ENCODE measurements at places on chromosomes 16 and 17.

DNA sequence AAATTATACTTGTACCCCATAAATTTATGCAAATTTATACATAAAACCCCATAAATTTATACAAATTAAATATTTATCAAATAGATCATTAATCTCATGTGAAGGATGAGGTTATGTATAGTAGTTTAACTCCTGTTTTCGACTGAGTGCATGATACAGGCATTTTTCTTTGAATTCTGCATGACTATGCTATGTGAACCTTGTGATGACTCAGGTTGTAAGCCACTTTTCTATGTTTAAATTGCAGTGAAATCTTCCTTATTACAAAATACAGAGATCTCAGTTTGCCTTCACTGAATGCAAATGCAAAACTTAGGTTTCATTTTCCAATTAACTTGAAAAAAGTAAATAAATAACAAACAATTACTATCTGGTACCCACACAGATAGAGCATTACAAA is 843.7 kb downstream of the CDH11 start:
- DNase-seq = no peak

- DNase-seq = no peak
Measured at GRCh38 chr16:54718376-54718775, 212.3 kb upstream of the IRX5 start.

GRCh38 chr16:75025761-75026160 is 26.9 kb downstream of the ZNRF1 start:
- DNase-seq = no peak

- DNase-seq = no peak
Measured at GRCh38 chr17:73197161-73197560, 4.3 kb downstream of the COG1 start.

GRCh38 chr17:17186051-17186450 is 20.1 kb downstream of the PLD6 start:
- DNase-seq = no peak

GRCh38 chr16:19389246-19389645 is 28.4 kb upstream of the TMC5 start:
- no peak for DNase-seq

DNA sequence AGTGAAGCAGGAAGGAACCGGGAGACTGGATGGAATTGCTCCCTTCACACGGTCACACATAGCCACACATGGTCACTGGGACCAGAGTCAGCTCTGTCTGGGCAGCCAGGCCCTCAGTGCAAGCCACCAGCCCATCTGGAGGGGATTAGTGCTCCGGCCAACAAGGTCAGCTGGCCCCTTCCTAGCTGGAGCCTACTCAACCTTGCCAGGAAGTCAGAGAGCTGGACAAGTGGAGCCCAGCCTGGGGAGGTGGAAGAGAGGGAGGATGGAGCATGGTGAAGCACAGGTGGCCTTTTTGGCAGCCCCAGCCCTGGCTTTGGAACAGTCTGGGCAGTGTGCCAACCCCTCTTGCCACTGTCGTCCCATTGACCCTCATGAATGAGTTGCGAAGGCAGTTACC is 3.7 kb upstream of the CACNA1G start:
- no peak for DNase-seq

DNA sequence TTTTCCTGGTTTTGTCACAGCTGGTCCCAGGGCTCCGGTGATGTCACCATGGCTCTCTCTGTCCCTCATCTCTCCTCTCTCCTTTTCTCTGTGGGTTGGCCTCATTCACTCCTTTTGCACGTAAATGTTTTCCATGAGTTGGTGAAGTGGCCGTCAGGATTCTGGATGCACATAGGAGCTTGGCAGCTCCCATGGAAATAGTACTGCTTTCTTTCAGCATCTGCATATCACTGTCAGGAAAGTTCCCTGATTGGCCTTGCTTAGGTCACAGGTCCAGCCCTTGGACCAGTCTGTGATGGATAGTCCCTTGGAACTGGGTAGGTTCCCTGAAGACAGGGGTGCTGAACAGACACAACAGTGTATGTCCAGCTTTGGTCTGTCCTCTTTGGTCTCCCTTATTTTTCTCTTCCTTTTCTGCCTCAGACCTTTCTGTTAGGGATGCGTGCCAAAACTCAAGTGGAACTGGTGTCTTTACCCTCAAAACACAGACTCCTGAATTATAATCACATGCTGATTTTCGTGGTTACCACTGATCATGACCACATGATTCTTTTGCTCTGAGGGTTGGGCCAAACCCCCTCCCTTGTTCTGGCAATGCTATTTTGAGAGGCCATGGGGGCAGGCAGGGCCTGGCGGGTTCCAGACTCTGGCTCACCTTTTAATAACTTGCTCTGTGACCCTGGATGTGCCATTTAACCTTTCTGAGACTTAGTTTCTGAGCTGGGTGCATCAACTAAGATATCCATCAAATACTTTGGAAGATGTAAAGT is 99.0 kb downstream of the MSI2 start:
- no peak for DNase-seq

DNA sequence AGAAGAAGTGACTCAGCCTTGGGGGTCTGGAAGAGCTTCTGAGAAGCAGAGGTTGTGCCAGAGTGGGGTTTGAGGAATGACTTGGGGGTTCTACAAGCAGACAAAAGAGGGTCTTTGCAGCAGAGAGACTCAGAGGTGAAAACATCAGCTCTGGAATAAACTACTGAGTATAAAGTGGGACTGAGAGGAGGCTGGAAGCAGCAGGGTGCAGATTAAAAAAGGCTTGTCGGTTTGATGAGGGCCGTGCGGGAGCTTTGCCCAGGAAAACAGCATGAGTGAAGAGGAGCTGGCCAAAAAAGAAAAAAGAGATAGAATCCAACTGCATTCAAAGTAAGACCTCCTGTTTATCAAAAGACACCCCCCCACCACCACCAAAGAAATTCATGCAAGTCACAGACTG is 13.1 kb upstream of the ACE start:
- no peak for DNase-seq

DNA sequence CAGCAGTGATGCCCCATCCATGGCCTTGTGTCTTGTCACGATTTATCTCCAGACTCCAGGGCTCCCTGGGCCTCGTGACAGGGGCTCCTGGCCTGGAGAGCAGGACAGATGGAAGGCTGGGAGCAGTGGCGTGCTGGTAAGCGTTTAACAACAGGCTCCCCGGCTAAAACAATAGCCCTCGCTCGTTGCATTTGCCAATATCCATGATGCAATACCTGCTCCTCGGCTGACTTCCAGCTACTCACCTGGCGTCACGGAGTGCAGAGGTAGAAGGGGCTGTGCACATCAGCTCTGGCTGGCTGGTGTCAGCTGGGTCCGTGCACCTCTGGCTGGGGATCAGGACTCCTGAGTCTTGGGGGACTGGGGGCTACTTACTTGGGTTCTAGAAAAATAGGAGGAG is 1.5 kb upstream of the BICDL2 start:
- DNase-seq = no peak

DNA sequence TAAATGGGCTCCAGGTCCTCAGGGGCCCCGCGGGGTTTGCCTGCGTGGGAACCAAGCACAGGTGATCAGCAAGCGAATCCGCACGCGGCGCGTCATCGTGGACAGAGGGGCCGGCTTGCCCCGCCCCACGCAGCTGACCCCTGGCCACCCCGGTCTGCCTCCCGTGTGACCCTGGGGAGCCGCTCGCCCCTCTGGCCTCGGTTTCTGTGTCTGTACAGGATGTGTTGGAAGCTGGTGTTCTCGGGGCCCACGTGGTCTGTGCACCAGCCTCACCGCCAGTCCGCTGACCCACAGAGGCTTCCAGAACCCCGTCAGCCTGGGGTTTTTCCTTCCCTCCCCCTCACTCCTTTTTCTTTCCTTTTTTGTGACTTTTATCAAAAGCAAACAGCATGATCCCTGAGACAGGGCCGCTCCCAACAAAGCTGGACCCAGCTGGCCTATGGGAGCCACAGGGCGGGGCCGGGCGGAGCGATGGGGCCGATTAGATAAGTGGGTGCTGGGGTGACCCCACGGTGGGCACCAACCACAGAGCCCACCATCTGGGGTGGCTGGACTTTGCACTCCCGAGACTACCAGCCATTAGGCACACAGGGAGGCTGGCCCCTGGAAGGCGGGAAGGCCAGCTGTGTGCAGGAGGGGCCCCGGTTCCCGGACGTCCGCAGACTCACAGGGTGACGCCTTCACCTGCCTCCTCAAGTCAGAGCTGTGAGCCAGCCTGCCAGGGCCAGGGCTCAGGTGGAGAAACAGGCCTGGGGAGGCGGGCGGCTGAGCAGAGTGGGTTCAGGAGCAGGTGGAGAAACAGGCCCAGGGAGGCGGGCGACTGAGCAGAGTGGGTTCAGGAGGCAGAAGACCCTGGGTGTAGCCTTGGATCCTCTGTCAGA is 56.0 kb downstream of the ZFPM1 start:
- DNase-seq = no peak

- DNase-seq = no peak
Measured at GRCh38 chr17:31453896-31454295, 62.4 kb downstream of the RAB11FIP4 start.

DNA sequence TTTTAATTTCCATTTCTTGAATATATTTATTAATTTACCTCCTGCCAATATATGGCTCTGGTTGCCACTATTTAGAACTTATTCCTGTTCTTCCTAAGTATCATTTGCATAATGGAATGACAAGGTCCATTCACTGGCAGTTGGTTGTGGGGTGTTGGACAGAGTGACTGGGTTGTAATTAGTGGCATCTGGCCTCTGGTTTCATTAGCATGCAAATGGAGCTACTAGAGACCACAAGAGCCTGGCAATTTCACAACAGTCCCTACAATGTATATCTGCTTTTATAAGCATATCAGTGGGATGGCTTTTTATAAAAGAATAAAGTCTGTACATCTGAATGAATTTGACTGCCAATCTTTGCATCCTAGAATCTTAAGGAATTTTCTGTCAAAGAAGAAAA is 1030.9 kb upstream of the CDH8 start:
- no peak for DNase-seq

GRCh38 chr16:31429314-31429713 is 1.2 kb upstream of the COX6A2 start:
- DNase-seq = no peak

DNA sequence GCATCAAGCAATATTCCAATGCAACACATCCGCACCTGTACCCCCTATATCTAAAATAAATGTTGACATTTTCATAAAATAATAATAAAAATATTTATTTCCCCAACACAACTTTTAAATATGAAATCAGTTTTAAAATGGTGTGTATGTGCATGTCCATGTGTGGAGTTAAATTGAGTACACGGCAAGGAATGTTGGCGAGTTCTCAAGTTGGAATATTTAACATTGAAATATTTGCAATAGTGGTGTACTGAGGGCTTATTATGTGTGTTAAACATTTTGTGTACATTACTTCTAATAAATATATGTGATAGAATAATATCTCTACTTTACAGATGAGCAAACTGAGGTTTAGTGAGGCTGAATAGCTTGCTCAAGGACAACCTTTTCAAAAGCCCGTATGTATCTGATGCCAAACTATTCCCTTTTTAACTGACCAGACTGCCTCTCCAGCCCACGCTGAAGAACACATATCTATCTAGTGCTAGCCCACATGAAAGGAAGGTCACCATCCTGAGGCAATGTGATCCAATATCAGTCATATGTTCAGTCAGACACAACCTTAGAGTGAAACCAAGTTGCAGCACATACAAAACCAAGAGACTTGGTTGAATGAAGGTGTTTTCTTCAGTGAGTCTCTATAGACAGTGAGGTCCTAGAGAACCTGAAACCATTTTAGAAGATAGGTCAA is 192.2 kb upstream of the CDH11 start:
- DNase-seq = no peak

DNA sequence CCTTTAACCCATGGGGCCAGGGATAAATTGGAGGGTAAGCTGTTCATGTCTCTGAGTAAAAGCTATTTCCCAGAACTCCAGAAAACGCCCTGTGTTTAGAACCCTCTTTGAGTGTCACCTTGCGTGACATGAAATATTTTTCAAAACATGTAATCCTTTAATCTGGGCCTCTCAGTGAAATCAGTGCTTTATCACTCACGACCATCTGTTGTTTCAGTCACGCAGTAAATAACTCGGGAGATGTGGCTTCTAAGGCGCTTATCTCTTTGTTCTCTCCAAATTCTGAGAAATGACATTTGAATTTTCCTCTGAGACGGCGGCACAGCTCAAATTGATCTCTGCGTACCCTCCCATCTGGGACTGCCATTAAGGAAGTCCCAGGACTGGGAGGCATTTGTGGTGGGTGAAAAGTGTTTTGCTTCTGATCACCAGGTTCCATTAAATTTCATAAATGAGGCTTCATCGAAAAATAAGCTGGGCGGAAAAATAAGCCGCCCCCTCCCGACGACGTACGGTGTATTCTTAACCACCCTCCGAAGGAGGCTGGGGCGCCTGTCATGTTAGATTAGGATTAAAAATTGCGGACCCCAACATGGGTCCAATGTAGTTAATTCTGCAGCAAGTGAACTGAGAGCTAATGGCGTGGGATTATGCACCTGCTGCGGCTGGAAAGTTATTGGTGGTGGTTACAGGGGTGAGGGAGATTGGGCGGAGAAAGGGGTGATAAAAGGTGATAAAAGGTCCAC is 12.7 kb downstream of the WFDC1 start:
- no peak for DNase-seq

DNA sequence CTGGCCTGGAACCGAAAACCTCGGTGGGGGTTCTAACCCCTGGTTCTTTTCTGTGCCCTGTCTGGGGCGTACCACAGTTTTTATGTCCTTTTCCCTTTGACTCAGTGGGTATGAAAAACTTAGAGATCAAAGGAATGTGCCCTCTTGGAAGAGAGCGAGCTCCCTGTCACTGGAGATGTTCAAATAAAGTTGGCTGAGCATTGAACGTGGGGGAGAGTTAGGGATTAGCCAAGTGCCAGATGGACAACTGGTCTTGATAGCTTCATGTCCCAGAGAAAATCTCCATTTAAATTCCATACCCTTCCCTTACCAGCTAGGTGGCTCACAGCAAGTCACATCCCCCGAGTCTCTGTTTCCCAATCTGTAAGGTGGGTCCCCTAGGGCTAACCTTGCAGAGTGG is 9.5 kb downstream of the ADGRG1 start:
- DNase-seq = no peak

DNA sequence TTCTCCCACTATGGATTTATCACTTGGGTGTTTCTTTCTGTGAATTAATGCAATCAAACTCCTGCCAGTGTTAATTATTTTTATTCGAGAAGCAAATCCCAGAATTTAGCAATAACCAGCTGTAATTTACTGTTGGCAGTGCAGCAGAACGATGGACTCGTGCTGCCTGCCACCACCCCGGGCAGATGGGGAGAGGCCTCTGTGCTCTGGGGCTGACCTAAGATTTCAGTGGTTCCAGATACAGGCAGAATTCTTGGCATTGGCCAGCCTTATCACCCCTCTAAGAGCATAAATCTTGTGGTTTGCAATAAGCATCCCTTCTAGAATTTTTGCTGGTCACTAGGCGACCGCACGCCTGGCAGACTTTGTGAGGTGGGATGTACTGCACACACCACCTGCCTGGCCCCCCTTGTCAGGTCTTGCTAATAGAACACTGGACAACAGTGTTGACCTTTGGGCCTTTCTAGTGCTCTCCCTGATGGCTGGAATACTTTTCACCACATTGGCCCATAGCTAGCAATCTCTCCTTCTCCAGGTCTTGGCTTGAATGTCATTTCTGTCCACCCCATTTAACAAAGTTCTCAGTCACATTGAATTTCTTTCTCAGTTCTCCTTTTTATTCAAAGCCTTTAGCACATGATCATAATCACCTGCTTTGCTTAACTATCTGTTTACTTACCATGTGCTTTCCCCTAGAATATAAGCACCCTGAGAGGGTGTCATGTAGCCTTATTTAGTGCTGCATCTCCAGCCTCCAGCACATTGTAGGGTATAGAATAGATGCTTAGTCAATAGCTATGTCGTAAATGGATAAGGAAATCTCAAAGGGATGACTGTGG is 122.1 kb upstream of the DYNLRB2 start:
- no peak for DNase-seq

GRCh38 chr16:72195609-72196008 is 23.7 kb upstream of the PMFBP1 start:
- DNase-seq = no peak

- DNase-seq = no peak
Measured at GRCh38 chr17:53088481-53088880, 734.2 kb upstream of the KIF2B start.
